ENCODE measurements at places on chromosomes 3 and 15. TPM values are rescaled to one million over a fixed set of nuclear protein-coding genes. Genes with fewer than 3 reads are reported as not detected.

GRCh38 chr3:181872887-181873286 lies 161.2 kb downstream of the SOX2 start:
- H3K4me1 ChIP-seq, result no peaks in the 10 kb centered on the region
- H3K27ac ChIP-seq, result no peak overlapping the region
- no peaks in the 10 kb centered on the region for H3K36me3 ChIP-seq

DNA sequence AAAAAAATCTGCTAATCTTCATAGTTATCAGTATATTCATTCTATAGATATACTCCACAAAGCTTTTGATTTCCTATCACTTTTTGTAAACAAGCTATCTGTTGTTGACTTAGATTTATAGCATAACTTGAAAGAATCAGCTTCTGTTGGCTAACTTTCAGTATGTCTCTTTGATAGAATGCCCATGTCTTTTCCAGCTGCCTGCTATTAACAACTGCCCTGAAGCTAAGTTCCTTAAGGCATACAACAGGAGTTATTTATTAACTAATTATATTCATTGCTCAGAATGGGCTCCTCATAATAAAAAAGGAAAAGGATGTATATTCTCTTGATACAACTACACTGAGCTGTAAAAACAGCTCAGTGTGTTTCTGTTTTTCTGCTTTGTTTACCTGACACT lies 293.9 kb downstream of the TUSC7 start:
- H3K27ac ChIP-seq, result no peak overlapping the region
- no peaks in the 10 kb centered on the region for H3K27me3 ChIP-seq
- no peak overlapping the region for H3K4me3 ChIP-seq
- no peak for DNase-seq

Gene DAPK2
- 15.0 TPM for total RNA-seq

Gene AMOTL2
- total RNA-seq, result not detected
